ENCODE measurements at places on chromosomes 3 and 15.

DNA sequence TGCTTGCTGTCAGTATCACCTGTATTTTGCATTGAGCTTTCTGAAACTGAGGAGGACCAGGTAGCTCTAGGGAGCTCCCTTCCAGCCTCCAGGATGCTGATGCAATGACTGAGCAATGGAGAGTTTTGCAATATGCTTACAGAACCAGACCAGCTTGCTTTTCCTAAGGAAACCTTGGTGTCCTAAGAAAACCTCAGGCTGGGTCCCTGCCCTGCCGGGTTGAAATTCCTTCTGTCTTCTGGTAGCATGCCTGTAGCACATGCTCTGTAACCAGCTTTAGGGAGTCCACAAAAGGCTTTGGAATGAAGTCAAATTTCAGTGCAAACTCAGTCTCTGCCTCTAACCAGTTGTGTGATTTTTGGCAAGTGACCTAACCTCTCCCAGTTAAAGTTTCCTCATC is 65.8 kb upstream of the GSK3B start:
- no peak for DNase-seq

DNA sequence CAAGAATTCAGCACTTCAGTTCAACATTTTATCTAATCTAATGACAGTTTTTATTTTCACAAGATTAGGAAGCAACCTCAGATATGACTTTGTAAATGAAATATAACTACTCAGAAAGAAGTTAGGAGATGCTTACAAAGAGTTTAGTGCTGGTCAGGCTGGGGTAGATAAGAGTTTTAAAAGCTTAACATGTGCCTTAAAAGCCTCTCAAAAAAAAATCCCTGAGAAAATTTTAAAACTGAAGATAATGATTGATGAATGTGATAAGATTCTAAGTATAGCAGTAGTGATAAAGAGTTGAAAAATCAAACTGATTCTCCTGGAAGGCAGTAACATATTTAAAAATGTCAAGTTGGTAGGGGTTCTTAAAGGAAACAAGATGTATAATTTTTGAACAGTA is 478.2 kb downstream of the NLGN1 start:
- no peak for DNase-seq

GRCh38 chr3:32583708-32584107 is 13.1 kb upstream of the DYNC1LI1 start:
- no peak for DNase-seq

DNA sequence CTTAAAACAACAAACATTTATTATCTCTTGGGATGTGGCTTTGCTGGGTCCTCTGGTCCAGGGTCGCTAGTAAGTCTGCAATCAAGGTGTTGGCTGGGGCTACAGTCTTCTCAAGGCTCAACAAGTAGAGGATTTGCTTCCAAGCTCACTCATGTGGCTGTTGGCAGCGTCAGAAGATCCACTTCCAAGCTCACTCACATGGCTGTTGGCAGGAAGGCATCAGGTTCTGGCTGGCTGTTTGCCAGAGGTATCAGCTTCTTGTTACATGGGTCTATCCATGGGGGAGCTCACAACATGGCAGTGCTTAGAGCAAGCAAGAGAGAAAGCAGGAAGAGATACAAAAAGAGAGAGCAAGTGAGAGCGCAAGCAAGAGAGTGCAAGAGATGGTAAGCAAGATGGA is 15.0 kb upstream of the BNC1 start:
- DNase-seq, result no peak

DNA sequence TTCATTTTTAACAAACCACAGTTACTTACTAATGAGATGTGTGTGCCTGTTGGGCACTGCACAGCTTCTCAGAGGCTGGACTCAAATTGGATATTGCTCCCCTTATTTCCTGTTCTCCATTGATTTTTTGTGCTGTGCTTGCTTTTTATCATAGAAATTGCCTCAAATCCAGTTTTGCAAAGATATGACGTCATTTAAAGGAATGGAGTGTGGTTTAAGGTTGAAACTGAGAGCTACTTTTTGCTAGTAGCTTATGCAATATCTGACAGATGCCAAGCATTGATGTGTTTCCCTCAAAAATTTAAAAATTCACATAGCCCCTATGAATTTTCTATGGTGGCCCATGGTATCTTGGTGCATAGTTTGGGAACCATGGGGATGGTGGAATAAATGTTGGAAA is 67.7 kb upstream of the ROPN1 start:
- no peak for DNase-seq

DNA sequence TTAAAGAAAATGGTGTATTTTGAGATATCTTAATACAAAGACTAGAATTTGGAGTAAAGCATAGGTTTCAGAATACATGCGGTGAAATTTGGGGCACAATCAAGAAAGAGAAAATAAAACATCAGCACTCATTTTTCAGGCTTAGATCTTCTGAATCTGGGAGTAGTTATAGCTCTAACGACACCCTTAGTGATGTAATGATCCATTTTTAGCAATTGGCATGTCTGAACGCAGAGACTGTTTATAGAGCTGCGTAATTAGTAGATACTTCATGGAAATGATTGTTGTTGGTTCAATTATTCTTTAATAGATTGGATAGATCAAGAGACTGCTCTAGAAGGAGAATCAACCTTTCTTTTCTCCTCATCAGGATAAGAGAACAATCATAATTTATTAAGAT is 47.5 kb upstream of the SNRK start:
- DNase-seq, result no peak

DNA sequence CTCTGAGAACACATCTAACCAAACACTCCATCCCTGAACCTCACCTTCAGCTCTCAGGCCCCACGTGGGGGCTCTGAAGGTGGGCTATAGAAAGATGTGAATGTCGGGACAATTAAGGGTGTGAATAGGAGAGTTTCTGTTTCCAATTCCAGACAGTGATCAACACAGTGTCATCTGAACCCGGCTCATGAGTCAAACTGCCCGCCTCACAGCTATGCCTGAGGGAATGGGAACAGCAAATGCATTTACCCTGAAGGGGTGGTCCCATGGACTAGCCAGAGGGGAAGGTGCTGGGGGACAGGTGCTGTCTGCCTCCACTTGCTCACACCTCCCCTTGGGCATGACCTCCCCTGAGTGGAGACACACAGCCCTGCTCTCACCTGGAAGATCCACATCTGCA is 6.3 kb downstream of the RTP2 start:
- no peak for DNase-seq

DNA sequence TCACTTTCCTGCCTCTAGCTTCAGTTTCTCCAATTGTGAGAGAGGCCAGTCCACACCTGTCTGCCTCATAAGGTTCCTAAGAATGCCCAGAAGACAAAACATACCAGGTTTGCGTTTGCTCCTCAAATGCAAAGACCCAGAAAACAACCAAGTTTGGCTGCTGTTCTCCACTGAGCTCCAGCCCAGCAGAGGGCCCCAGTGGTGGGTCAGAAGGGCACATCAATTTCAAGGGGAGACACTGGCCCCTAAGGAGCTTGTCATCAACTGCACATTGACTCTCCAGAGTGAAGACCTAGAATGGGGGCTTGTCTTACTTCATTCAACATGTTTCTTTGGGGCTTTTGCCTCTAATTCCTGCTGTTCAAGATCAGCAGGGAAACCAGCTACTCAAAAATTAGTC is 127.9 kb upstream of the SLC6A11 start:
- DNase-seq, result no peak

- no peak for DNase-seq
These were observed 6.6 kb downstream of the GPX1 start for GRCh38 chr3:49351521-49352011.

- no peak for DNase-seq
These were observed 5.1 kb downstream of the PRC1 start for GRCh38 chr15:90989040-90989768.

GRCh38 chr3:142105991-142106390 is 43.4 kb downstream of the TFDP2 start:
- no peak for DNase-seq

- DNase-seq, result no peak
These were observed 100.3 kb downstream of the MECOM start for GRCh38 chr3:169562988-169563774.

DNA sequence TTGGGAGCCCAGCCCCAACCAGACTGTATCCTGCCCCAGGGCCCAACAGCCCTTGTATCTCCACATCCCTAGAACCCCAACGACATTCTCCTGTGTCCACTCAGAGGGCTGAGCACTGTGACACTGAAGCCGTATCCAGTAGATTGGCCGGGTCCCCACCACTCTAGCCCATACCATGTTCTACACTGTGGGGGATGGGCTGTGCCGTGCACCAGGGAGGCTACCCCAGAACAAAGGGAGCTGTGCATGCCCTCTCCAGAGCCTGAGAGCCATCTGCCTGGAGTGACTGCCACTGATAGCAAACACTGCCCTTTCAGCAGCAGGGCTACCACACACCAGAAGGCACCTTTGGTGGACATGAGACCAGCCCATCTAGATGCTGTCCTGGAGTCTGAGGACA is 37.1 kb upstream of the CP start:
- DNase-seq, result no peak

DNA sequence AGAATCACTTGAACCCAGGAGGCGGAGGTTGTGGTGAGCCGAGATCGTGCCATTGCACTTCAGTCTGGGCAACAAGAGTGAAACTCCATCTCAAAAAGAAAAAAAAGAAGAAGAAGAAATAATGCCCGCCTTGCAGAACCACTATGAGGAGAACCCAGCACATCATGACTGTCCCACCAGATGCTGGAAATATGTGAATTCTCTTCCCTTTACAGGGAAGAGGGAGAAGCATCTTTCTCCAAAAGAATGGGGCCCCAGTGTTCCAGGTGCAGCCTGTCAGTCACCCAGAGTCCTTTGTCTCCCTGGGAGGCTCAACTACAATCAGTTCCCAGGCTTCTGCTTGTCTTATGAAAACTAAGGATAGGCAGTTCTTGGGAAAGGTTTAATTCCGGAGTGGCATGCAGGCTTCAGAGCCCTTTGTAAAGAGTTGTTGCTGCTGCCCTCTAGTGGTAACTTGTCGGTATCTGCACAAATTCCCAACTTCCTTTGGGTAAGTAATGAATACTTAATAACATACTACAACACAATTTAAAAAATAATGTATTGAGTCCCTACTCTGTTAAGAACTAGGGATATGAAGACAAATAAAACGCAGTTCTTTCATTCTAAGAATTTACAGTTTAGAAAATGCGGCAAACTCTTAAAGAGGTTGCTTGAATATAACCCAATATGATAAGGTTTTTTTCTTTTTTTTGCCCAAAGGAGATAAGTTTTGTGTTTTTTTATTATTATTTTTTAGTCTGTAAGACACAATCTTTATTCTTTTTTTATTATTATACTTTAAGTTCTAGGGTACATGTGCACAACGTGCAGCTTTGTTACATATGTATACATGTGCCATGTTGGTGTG is 18.6 kb upstream of the TICRR start:
- no peak for DNase-seq

GRCh38 chr15:39645138-39645975 is 64.5 kb downstream of the THBS1 start:
- no peak for DNase-seq

GRCh38 chr3:30167541-30168011 is 438.8 kb upstream of the TGFBR2 start:
- DNase-seq, result no peak

GRCh38 chr3:133283958-133284807 is 115.7 kb upstream of the BFSP2 start:
- no peak for DNase-seq

GRCh38 chr3:150035910-150036612 is 65.4 kb upstream of the PFN2 start:
- no peak for DNase-seq

Measured in stimulated activated CD8-positive, alpha-beta memory T cell treated with anti-CD3 and anti-CD28 coated beads, Interleukin-15, amount 100 ng/mL, for 48 hours (primary cell).